T follicular helper cell (primary cell): ENCODE measurements at places on chromosomes 1 and 21.

- no peak for DNase-seq
Measured at GRCh38 chr1:72009173-72010093, 272.9 kb downstream of the NEGR1 start.

DNA sequence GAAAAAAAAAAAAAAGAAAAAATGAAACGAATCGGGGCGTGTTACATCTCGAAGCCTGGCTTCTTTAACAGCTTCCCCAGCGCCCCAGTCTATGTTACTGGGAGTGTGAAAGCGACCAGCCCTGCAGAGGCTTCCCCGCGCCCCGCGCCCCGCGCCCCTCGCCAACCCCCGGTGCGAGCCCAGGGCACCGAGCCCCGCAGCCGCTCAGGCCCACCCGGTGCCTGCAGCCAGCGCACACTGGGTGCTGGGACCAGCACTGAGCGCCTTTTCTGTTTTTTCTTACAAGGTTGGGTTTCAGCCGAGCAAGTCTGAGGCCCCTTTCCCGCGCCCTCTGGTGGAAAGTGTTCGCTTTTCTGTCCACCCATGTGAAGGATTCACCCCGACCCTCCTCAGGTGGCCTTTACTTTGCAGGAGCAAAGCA lies 42.1 kb upstream of the ZNF496 start:
- DNase-seq: peak; percentile 36

GRCh38 chr1:153100245-153100644 lies 5.9 kb upstream of the SPRR2E start:
- DNase-seq: no peak

DNA sequence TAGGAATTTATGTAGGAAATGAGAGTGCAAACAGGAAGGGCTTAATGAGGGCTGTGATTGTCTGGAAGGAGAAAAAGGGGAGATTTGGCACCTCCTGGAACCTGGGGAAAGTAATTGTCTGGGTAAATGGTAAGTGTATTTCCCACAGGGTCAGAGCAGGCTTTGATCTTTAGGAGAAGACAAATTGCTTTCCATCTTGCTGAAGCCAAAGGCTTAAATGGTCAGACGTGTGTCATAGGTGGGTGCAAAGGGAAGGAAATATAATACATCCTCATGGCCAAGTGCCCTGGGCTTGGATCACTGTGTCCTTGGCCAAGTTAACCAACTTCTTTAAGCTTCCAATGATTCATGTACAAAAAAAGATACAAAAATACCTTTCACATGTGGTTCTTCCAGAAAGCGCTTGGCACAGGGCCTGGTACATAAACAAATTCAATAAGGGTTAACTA lies 1.3 kb upstream of the DUSP23 start:
- DNase-seq: no peak

DNA sequence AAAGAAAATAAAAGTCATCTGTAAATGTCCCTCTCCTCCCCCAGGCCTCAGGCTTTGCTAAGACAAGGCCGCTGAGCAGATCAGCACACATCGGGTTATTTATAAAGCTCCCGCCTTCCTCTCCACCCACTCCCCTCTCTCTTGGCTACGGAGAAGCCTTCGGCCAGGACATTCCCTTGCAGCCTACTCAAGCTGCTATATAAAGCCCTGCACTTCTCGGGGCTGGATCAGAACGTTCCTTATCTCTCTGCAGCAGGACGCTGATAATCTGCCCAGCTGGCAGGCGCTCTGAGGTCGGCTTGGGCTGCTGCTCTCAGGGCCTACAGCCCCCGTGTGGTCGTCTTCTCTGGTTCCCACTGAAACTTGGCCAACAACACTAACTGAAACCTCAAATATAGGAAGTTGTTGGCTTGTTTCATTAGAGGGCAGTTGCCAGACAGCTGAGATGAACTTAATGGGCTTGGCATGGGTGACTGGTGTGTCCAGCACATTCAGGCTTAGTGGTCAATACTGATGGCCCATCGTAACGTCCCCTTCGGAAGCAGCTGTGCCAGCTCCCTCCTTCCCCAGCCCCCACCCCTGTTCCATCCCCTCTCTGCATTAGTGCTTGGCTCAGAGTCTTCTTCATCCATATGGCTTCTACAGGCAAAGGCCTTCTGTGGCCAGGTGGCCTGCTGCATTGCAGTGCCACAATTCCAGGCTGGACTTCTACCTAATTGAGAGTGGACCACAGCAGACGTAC lies 64.6 kb downstream of the IER5 start:
- no peak for DNase-seq

- no peak for DNase-seq
Measured at GRCh38 chr1:59769736-59770095, 45.0 kb upstream of the HOOK1 start.

DNA sequence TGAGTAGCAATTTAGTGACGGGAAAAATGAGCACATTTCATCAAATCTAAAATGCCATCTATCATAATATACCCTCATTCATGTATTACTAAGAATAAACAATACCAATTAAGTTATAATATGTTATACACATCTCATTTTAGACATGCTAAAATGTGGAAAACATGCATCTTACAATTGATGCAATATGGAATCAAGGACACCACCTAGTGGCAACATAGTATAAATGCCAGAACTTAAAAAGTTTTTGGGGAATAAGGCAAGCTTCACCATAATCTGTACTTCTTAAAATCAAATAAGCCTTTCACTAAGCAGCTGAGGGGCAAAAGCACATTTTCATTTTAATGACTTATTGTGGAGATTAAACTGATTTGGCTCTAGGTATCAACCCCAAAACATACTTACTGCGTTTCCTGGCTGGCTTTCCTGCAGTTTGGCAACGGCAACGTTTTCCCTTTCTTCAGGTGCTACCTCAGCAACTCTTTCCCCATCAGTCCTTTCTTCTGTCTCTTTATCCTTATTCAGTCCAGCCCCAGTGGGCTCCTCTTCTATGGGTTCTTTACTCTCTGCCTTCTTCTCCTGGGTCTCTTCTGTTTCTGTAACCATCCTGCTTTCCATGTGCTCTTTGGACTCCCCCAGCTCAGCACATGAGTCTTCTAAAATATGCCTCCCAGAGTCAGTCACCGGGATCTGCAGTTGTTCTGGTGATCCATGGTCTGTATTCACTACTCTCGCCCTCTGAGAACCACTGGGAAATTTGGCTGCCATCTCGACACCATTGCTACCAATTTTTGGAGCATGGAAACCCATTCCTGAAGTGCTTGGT lies 11.4 kb downstream of the SDE2 start:
- DNase-seq: no peak

DNA sequence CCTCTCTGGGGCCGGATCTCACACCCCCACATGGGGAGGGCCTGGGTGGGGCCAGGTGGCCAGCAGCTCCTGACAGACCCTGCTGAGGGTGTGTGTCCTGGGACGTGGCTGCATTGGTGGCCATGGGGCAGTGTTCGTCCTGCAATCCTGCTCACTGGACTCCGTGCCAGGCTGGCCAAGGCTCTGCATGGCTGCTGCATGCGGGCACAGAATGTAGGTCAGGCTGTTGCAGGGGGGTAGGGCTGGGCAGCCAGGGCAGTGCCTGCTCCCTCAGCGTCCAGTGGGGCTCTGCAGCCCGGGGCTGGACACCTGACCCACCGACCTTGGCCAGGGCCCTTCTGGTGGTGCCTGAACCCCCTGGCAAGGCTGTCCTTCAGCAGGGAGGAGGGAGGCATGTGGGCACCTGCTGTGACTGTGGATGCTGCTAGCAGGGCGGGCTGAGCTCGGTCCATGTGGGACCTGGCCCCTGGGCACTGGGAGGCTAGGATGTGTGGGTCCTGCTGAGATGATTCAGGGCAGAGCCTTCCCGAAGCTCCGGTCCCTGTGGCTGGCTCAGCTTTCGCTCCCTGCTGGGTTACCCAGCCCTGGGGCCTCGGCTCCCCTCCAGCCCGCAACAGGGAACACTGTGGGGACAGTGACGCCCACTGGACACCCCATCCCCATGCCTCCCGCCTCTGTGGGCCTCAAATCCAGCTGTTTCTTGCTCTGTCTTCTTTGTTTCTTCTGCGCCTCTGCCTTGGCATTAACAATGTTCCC lies 14.9 kb upstream of the PLCH2 start:
- no peak for DNase-seq

GRCh38 chr1:203060115-203060514 lies 25.7 kb downstream of the MYOG start:
- no peak for DNase-seq

DNA sequence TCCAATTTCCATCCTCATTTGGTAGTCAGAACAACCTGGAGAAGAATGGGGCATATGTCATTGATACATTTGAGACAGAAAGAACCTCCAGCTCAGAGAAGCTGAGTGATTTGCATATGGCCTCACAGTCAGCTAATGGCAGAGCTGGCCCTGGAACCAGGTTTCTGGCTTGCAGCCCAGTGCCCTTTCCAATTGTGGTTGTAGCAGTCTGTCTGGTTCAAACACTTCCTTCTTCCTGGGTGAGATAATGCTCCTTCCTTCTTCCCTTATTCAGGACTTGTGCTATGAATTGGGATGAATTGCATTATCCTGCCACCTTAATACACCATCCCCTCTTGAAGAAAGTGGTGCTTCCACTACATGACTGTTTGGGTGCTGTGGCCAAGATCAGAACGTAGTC lies 24.2 kb downstream of the SLC5A9 start:
- no peak for DNase-seq

GRCh38 chr1:112464501-112464900 lies 44.3 kb upstream of the WNT2B start:
- DNase-seq: no peak

- no peak for DNase-seq
Measured at GRCh38 chr1:68188060-68188538, 44.2 kb downstream of the WLS start.

GRCh38 chr21:42929969-42930368 lies 4.5 kb upstream of the ERVH48-1 start:
- DNase-seq: no peak

DNA sequence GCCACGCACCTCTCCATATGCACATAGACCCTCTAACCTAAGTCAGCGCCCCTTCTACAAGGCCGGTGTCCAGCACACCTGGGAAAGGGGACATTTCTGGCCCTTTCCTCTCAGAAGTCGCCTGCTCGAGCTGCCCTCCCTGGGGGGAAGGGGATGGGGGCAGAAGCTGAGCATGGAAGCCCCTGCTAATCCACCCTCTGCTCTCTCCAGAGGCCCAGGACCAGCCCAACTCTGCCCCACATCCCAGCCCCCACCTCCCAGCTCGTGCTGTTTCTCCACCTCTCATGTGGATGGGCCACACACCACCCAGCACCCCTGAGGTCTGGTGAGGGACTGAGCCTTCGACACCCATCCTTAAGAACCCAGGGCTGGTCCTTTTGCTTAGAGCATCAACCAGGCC lies 14.8 kb downstream of the TNFRSF1B start:
- DNase-seq: no peak

GRCh38 chr1:78114034-78114956 lies 68.5 kb downstream of the GIPC2 start:
- DNase-seq: peak; percentile 20

GRCh38 chr1:168419736-168420135 lies 124.1 kb downstream of the XCL2 start:
- DNase-seq: no peak

- no peak for DNase-seq
Measured at GRCh38 chr1:223842784-223843183, 3.0 kb downstream of the TP53BP2 start.

GRCh38 chr1:186882372-186883134 lies 53.8 kb downstream of the PLA2G4A start:
- DNase-seq: no peak

GRCh38 chr1:111629190-111629954 lies 9.8 kb downstream of the RAP1A start:
- no peak for DNase-seq

GRCh38 chr1:227532019-227532619 lies 31.2 kb upstream of the ZNF678 start:
- DNase-seq: no peak

GRCh38 chr1:31881688-31882000 lies 56.5 kb downstream of the PTP4A2 start:
- no peak for DNase-seq

DNA sequence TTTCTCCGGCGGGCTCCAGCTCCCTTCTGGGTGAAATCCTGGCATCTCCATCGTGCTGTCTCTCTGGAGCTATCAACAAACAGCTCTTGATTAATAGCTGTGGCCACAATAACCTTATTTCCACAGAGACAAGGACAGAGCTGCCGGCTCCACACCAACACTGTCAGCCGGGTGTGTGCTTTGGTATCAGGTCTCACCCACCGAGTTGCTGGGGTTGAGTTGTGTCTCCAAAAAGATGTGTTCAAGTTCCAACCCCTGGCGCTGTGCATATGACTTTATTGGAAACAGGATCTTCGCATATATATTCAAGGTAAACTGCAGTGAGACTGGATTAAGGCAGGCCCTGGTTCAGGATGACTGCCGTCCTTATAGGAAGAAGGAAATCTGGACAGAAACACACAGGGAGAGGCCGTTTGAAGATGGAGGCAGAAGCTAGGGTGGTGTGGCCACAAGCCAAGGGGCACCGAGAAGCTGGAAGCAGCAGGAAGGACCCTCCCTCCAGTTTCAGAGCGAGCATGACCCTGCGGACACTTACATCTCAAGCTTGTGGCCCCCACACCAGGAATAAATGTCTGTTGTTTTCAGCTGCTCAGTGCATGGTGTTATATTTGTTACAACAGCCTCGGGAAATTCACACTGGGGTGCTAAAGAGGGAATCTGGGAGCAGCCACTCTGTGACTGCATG lies 88.4 kb upstream of the TMPRSS2 start:
- no peak for DNase-seq

DNA sequence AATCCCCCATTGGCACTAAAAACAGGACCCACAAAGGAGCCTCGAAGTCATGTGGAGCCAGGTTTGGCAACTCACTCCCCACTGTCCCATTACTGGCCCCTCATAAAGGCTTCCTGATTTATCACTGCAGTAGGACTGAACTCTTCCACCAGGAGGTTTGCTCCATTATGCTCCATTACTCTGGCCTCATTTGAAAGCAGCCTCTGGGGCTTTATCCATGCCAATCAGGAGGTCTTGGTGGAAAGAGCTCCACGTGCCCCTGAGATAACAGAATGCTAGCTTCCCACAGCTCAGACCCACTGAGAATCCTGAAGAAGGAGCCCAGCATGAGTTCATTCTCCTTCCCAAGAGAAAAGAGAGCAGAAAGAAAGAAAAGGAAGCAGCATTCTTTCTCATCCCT lies 76.4 kb downstream of the HIVEP3 start:
- no peak for DNase-seq

DNA sequence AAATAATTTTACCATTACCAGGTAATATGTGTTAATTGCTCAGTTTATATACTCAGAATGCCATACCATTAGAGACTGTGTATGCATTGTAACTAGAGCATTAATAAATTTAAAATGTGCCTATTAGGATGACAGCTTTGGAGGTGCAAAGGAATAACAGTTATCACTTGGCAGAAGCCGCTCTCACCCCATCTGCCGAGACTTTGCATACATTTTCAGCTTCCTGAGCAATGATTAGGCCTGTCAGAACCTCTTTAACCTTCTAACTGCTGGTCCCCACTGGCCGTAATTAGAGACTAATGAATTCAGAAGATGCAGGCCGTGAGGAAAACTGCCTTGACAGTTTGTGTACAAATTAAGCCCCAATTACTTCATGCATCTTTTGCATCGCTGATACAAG lies 158.0 kb upstream of the PROX1 start:
- no peak for DNase-seq

GRCh38 chr21:43318841-43319781 lies 107.8 kb downstream of the SIK1 start:
- no peak for DNase-seq

- DNase-seq: no peak
Measured at GRCh38 chr1:90154711-90155110, 159.8 kb downstream of the ZNF326 start.

GRCh38 chr1:56227401-56227800 lies 352.0 kb downstream of the PLPP3 start:
- no peak for DNase-seq

- DNase-seq: no peak
Measured at GRCh38 chr1:180680558-180681144, 48.8 kb downstream of the XPR1 start.
